ENCODE measurements at places on chromosomes 7 and 10.

GRCh38 chr7:45865594-45866410, 7.1 kb downstream of the CCDC201 start:
- no peak for DNase-seq

- DNase-seq, result no peak
These were observed 102.7 kb downstream of the GRID1 start for GRCh38 chr10:86263907-86264306.

DNA sequence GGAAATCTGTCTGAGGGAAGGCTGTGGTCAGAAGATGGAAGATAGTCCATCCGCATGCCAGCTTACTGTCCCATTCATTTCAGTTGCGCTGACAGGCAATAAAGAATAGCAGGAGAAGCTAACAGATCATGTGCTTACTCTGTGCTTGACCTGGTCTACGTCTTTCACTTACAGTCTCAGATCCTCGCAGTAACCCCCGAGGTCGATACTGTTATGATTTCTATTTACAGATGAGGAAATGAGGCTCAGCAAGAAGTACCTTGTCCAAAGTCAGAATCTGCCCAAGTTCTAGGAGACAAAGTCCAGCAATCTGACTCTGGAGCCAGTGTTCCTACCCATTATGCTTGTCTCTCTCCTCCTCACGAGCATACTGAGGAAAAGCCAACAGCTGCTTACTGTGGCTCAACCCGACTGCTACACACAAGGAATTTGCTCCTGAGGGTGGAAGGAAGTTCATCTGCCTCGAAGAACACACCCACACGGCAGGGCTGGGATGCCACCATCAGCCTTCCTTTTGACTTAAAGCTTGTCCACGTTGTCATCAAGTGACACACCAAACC, 74.2 kb downstream of the MINPP1 start:
- no peak for DNase-seq

DNA sequence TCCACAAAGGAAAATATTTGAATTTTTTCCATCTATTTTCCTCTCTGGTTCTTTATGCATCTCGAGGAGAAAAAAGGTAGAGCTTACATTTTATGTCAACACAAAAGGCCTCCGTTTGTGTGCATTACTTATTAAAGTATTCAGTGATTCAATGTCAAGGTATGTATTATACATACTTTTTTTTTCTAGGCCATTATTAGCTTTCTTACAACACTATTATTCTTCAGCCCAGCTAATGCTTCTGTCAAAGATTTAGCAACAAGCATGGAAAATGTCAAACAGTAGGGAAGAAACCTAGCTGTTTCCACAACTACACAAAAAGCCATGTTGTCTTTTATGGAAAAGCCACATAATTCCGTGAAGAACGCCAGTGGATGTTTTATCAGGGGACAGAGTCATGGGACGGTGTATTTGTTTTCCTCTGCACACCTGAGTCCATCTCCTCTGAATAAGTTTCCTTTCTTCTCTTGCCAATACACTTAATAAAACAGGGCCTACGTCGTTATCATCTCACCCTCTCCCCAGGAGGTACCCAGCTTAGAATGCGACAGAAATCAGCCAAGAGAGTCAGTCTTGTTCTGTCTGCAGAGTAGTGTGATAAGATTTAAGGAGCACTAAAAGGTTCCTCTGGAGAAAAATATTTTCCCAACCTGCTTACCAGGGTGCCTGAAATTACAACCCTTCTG, 209.7 kb upstream of the AUTS2 start:
- DNase-seq, result no peak

DNA sequence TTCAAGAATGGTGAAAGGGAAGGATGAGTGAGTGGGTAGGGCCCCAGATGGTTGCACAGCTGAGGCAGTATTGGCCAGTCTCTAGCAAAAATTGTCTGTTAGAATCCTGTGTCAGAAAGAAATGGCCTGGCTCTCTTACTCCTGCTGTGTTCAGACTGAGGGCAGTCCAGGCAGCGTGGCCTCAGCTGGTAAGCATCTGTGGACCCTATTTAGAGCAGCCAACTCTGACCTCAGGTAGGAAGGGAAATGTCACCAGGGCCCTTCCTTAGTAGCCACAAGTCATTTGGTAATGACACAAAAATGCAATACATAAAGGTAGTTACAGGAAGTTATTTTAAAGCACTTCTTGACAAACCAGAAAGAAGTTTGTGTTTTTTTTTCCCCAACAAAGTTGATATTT, 1194.7 kb downstream of the CNTNAP2 start:
- DNase-seq, result no peak

- no peak for DNase-seq
These were observed 31.0 kb downstream of the CUX1 start for GRCh38 chr7:101848208-101848951.

- DNase-seq, result no peak
These were observed 52.4 kb downstream of the BZW2 start for GRCh38 chr7:16698200-16698905.

DNA sequence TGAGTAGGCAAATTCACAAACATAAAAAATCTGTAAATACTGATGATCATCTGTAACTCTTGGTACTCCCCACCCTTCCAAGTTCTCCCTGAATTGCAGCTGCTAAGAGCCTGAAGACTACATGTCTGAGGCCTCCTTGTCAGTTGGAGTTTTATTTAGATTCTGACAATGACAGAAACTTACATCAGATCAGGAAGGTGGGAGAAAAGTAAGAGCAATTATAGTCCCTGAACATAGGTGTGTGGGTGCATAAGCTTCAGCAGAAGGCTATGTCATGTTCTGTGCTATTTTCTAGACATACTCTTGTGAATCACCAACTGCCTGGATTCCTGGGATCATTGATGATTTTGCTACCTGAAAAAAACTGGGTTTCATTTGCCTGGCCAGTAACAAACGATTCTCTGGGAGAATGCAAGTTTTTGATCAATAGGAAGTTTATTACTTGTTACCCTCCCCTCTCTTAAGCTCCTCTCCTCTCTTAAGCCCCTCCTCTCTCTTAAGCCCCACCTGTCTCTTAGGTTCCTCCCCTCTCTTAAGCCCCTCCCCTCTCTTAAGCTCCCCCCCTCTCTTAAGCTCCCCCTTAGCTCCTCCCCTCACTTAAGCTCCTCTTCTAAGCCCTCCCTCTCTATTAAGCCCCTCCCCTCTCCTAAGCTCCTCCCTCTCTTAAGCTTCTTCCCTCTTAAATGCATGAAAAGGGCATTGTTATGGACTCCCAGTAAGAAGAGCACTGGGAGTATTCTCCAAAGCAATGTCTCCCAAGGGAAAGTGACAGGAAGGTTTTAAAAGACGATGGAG, 1183.4 kb upstream of the AUTS2 start:
- DNase-seq, result no peak

DNA sequence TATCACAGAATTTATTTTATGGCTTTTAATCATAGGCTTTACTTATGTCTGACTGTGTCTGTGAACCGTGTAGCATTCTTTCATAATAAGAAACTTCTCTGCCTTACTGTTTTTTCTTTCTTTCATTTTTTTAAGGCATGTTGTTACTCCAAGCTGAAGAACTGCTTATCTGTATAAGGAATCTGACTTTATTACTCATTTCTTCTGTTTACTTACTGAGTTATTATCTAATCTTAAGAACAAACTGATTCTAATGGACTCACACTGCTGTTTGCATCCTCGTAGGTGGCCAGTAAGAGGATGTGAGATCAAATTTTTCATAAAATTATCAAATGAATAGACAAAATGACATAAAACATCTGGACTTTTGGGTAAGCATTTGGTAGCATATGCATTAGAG, 54.7 kb upstream of the DNAJC1 start:
- no peak for DNase-seq

DNA sequence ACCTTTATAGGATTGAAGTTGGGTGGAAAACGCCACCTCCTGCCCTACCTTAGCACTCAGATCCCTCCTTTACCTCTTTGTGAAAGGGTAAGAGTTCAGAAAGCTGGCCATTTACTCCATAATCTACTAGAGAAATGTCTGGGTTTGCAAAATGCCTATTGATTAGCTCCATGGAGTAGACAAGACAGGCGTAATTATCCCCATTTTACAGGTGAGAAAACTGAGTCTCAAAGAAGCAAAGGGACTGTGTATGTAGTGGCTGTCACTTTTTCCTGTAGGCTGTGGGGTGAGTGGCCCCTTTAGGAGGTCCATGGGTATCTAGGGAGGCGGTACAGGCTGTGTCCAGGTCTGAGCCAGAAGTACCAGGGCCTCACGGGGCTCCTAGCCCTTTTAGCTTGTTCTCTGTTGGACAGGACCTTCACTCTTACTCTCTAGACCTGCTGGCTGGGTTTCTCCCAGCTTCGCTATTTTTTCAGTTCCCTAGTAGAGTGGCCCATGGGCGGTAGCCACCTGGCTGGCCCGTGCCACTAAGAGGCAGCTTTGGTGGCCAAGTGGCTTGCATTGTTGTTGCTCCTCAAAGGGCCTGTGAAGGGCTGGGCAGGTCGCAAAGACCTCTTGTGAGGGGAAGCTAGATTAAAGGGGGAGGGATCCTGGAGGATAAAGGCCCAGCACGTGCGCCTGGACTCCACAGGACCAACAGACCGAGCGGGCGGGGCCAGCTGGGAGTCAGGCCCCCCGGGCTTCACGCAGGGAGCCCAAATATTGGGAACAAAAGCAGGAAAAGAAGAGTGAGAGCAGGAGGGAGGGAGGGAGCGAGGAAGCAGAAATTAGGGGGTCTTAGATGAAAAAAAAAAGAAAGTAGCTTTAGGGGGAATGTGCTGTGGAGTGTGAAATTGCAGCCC, 4.7 kb upstream of the PAX2 start:
- DNase-seq, result no peak
